Inflammatory macrophage (primary cell): ENCODE measurements at places on chromosomes 13 and 19.

- no peak for DNase-seq
Observed at GRCh38 chr13:37656247-37656940, 57.8 kb upstream of the POSTN start.

GRCh38 chr19:54154603-54155345, 4.7 kb downstream of the LENG1 start:
- DNase-seq = no peak

- no peak for DNase-seq
Observed at GRCh38 chr13:73934215-73934641, 200.0 kb downstream of the KLF12 start.

- DNase-seq = no peak
Observed at GRCh38 chr19:34504809-34505291, 23.3 kb downstream of the WTIP start.

DNA sequence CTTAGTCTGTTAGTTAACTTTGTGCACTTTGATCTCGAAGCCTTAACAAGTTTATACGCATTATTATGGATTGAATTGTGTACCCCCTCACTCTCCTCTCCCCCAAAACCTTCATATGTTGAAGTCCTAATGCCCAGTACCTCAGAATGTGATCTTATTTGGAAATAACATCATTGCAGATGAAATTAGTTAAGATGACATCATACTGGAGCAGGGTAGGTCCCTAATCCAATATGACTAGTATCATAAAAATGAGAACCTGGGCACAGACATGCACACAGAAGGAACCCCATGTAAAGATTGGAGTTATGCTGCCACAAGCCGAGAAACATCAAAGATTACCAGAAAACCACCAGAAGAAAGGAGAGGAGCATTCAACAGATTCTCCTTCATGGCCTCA, 85.8 kb upstream of the TSC22D1 start:
- DNase-seq = no peak
